Ovary (tissue), 10 donors: ENCODE measurements at places on chromosomes 1 and 21. TPM values are rescaled to one million over a fixed set of nuclear protein-coding genes. Genes with fewer than 3 reads are reported as not detected.
A peak's percentile ranks its signal among the peaks of the same experiment; 100 is the strongest.

- no peaks in the 10 kb centered on the region for H3K36me3 ChIP-seq
- H3K4me1 ChIP-seq, result peaks cover 6% of the 10 kb centered on the region
- H3K4me3 ChIP-seq, result peak overlapping the region; percentile 6
These were observed 6.7 kb upstream of the WASF2 start for GRCh38 chr1:27496604-27497155.

- H3K27me3 ChIP-seq, result no peaks in the 10 kb centered on the region
- H3K4me3 ChIP-seq, result no peak overlapping the region
These were observed 66.9 kb downstream of the TENT5C start for GRCh38 chr1:117672756-117673155.

DNA sequence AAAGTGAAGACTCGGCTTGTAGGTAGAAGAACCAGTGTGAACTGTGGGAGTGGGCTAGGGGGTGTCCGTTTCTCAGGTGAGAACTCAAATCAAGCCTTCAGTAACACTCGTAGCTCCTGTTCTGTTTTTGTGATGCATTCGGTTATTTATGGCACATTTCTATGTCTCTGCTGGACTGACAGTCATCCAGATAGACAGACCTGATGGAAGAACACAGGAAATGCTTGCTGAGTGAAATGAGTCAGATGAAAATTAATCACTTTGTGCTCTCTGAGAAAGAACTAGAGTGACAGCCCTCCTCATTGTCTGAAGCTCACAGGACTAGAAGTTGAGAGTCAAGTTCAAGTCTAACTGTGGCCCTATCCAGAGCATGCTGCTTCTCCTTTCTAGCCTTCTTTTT, 360.1 kb upstream of the PLXNA2 start:
- H3K27ac ChIP-seq, result no peak overlapping the region
- no peaks in the 10 kb centered on the region for H3K4me1 ChIP-seq
- H3K27me3 ChIP-seq, result no peaks in the 10 kb centered on the region
- no peak overlapping the region for H3K4me3 ChIP-seq

DNA sequence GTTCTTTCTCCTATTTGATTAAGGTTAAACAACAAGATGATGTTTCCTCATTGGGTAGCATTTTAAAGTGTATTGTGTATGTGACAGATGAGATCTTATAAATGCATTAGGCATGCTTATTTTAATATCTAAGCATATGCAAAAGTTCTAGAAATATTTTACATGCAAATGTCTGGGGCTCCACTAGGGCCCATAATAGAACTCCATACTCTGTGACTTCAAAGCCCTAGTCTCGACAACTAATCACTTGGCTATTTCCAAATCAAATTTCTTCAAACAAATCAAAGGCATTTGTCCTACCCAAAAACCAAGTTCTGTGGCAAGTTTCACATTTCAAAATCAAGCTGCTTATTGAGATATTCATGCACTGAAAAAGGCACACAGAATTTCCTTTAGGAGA, 385.6 kb upstream of the ST6GALNAC5 start:
- H3K36me3 ChIP-seq, result no peaks in the 10 kb centered on the region
- no peaks in the 10 kb centered on the region for H3K27me3 ChIP-seq
- DNase-seq, result no peak
- H3K4me1 ChIP-seq, result no peaks in the 10 kb centered on the region
- no peak overlapping the region for H3K4me3 ChIP-seq

BCAS2 gene
- total RNA-seq, result 40.2 TPM

DNA sequence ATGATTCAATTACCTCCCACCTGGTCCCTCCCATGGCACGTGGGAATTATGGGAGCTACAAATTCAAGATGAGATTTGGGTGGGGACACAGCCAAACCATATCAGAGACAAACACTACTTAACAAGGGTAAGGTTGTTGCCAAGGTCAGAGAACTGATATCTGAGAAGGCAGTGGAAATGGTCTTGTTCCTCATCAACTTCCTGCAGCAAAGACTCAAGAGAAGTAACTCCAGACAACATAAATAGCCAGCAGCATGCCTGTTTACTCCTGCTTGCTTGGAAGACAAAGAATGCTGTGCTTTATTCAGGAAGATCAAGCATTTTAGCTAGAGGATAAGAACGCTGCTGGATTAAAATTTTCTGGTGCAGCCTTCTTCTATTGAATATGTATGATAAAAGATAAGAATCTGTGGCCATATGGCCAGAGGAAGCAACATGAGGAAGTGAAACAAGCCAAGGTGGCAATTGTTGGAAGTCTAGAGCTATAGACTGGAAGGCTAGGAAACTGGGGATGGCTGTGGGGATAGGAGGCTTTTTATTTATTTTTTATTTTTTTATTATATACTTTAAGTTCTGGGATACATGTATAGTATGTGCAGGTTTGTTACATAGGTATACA, 36.4 kb downstream of the DDAH1 start:
- H3K36me3 ChIP-seq, result no peaks in the 10 kb centered on the region
- H3K4me3 ChIP-seq, result no peak overlapping the region
- no peaks in the 10 kb centered on the region for H3K4me1 ChIP-seq

- no peak overlapping the region for H3K27ac ChIP-seq
- H3K36me3 ChIP-seq, result no peaks in the 10 kb centered on the region
- no peak for DNase-seq
- no peak overlapping the region for H3K4me3 ChIP-seq
- H3K27me3 ChIP-seq, result no peaks in the 10 kb centered on the region
- H3K4me1 ChIP-seq, result no peaks in the 10 kb centered on the region
These were observed 884.8 kb upstream of the B3GALT2 start for GRCh38 chr1:194071205-194071604.

- no peak overlapping the region for H3K4me3 ChIP-seq
- no peaks in the 10 kb centered on the region for H3K4me1 ChIP-seq
These were observed 71.2 kb downstream of the ARHGEF10L start for GRCh38 chr1:17610713-17611112.

GRCh38 chr1:10513199-10513598, 38.4 kb downstream of the PEX14 start:
- no peak overlapping the region for H3K4me3 ChIP-seq
- no peak for DNase-seq
- H3K36me3 ChIP-seq, result no peaks in the 10 kb centered on the region
- H3K27ac ChIP-seq, result no peak overlapping the region

TMEM82 gene
- not detected for total RNA-seq

- H3K36me3 ChIP-seq, result no peaks in the 10 kb centered on the region
- H3K27ac ChIP-seq, result no peak overlapping the region
- H3K4me3 ChIP-seq, result no peak overlapping the region
- no peaks in the 10 kb centered on the region for H3K4me1 ChIP-seq
- no peaks in the 10 kb centered on the region for H3K27me3 ChIP-seq
These were observed 85.7 kb upstream of the COL11A1 start for GRCh38 chr1:103194060-103194459.

FMN2 gene
- 9.9 TPM for total RNA-seq

GNG4 gene
- 39.9 TPM for total RNA-seq

DNA sequence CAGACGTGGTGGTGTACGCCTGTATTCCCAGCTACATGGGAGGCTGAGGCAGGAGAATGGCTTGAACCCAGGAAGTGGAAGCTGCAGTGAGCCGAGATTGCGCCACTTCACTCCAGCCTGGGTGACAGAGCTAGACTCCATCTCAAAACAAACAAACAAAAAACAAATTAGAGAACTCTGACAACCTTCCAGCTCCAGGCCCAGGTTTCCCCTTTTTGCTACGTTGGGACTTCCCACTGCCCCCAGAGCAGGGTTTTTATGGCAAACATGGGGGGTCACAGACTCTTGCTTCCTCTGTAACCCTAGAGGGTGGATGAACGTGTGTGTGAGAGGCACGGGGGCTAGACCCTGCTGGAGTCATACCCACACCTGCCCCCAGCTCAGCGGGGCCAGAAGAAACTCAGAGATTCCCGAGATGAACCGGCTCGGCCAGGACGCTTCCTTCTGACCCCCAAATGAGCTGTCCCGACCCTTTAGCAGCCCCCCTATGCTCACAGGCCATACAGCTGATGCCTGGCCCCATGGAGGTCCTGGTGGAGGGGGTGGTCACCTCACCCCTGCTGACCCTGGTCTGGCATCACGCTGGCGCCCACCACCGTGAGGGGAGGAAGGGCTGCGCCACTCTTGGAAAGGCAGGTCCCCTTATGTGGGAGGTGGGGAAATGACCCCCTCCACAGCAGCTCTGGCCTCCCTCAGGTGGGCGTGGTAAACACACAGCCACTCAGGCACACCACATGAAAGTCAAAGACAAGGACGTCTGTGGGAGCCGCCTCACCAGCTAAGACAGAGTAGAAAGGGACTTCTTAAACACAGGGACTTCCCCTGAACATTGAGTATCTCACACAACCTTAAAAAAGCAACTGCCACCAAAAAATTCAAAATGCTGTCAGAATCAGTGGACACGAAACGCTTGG, 7.1 kb downstream of the GPR157 start:
- H3K27me3 ChIP-seq, result no peaks in the 10 kb centered on the region
- no peak overlapping the region for H3K4me3 ChIP-seq
- no peaks in the 10 kb centered on the region for H3K36me3 ChIP-seq
- no peak for DNase-seq

DNA sequence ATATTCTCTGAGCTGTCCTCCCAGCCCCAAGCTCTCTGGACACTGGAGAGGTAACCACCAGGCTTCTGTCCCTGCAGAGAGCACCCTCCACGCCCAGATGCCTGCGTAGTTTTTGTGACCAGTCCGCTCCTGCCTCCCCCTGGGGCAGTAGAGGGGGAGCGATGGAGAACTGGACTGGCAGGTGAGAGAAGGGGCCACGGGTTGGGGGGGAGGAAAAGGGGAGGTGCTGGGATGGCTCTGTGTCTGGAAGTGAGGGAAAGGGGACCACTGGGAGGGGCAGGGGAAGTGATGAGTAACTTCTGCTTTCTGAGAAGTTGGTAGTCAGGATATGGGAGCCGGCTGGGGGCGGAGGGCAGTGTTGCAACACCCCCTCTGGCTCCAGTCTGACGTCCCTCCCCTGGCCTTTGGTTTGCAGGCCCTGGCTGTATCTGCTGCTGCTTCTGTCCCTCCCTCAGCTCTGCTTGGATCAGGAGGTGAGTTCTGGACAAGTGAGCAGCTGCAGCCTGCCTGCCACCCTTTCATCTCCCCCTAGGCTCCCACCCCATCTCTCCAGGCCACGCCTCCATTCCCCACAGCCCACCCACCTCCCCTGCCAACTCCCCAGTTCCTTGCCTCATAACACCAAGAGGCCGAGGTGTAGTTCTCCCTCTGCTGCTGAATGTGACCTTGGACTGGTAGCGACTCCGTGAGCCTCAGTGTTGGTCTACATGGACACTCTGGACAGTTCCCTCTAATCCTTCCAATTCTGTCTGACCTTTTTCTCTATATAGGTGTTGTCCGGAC, 3.1 kb downstream of the ADAMTSL4 start:
- no peak overlapping the region for H3K4me3 ChIP-seq
- no peaks in the 10 kb centered on the region for H3K36me3 ChIP-seq
- H3K27ac ChIP-seq, result peak overlapping the region; percentile 85
- H3K27me3 ChIP-seq, result no peaks in the 10 kb centered on the region
- peak; percentile 97 for DNase-seq

GRCh38 chr1:226915672-226915995, 24.5 kb upstream of the COQ8A start:
- H3K27me3 ChIP-seq, result no peaks in the 10 kb centered on the region
- no peaks in the 10 kb centered on the region for H3K36me3 ChIP-seq
- no peak overlapping the region for H3K4me3 ChIP-seq
- peaks cover 8% of the 10 kb centered on the region for H3K4me1 ChIP-seq

- no peak for DNase-seq
- H3K4me1 ChIP-seq, result peaks cover 2% of the 10 kb centered on the region
- no peak overlapping the region for H3K27ac ChIP-seq
- no peaks in the 10 kb centered on the region for H3K36me3 ChIP-seq
- H3K27me3 ChIP-seq, result no peaks in the 10 kb centered on the region
- no peak overlapping the region for H3K4me3 ChIP-seq
These were observed 63.8 kb upstream of the LYST start for GRCh38 chr1:235930543-235930942.

DNA sequence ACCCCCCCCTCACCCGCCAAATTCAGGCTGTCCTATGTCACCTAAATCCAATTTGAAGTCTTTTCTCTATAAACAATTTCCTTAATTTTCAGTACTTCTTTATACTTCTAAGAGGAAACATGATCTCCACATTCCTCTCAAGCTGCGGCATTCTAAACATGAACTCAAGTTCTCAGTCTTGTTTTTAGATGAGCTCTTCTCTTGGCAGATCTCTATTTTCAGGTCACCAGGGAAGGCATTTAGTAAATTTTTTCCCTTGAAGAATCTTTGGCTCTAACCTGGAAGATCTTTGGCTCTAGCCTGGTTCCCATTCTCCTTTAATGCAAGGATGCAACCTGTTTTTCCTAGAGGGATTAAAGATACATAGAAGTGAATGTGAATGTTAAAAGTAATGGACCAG, 193.4 kb downstream of the ATG4C start:
- H3K4me3 ChIP-seq, result no peak overlapping the region
- H3K27ac ChIP-seq, result no peak overlapping the region
- H3K36me3 ChIP-seq, result no peaks in the 10 kb centered on the region
- no peak for DNase-seq
- H3K27me3 ChIP-seq, result no peaks in the 10 kb centered on the region

GRCh38 chr21:34520281-34520680, 8.3 kb upstream of the KCNE1 start:
- H3K36me3 ChIP-seq, result no peaks in the 10 kb centered on the region
- no peak for DNase-seq
- H3K4me1 ChIP-seq, result peaks cover 3% of the 10 kb centered on the region
- no peaks in the 10 kb centered on the region for H3K27me3 ChIP-seq

RAVER2 gene
- 10.0 TPM for total RNA-seq

PTPN22 gene
- total RNA-seq, result 0.94 TPM

GRCh38 chr1:182453631-182454030, 3.7 kb downstream of the RGSL1 start:
- no peak for DNase-seq
- H3K27me3 ChIP-seq, result no peaks in the 10 kb centered on the region
- H3K36me3 ChIP-seq, result no peaks in the 10 kb centered on the region
- no peak overlapping the region for H3K4me3 ChIP-seq
- H3K27ac ChIP-seq, result no peak overlapping the region

DNA sequence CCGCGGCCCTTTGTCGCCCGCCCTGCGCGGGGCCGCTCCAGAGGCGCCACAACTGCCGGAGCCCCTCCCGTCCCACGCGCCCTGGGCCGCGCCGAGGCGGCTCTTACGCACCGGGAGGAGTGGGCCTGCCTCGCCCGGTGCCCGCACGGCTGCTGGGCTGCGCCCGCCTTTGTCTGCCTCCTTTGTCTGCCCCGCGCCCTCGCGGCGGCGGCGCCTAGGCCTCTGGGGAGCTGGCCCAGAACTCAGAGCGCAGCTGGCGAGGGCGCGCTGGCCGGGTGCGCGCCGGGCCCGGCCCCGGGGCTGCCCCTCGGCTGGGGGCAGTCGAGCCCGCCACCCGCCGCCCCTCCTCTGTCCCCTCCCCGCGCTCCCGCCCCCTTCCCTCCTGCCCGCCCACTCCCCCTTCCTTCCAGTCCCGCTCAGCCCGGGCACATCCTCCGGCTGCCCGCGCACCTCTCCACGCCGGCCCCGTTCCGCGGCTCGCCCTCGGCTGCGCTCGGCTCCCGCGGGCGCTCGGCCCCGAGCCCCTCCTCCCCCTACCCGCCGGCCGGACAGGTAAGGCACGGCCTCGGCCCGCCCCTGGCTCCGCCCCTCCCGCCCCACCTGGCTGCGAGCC, at the start of gene DRAXIN:
DRAXIN (plus strand) TSS at position 409 of the 613 bp plus-strand sequence. CDS start 14,549 bp downstream, outside the sequence.
- no peak for DNase-seq
- H3K4me1 ChIP-seq, result no peaks in the 10 kb centered on the region
- no peak within 1 kb of the TSS for H3K27ac ChIP-seq
- H3K27me3 ChIP-seq, result no peaks in the 10 kb centered on the region

GRCh38 chr1:209556162-209556690, 27.3 kb upstream of the CAMK1G start:
- no peak for DNase-seq
- no peaks in the 10 kb centered on the region for H3K4me1 ChIP-seq
- H3K36me3 ChIP-seq, result no peaks in the 10 kb centered on the region
- H3K4me3 ChIP-seq, result no peak overlapping the region

GOLT1A gene
- total RNA-seq, result 0.41 TPM
